ENCODE measurements at places on chromosomes 3 and 15.

DNA sequence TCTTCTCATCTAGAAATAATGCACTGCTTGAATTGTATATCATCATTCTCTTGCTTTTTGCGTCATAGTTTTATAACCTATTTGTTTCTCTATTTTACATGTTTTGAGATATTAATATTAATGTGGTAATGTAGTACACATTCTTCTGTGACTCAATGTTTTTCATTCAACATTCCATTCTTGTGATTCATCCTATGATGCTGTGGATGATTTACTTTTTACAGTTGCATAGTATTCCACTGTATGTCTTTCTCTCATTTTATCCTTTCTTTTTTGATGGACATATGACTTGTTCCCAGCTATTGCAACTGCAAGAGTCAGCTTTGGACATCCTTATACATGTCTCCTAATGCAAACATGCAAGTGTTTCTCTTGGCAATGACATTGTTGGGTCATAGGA, 20.6 kb upstream of the VEPH1 start:
- DNase-seq, result no peak

DNA sequence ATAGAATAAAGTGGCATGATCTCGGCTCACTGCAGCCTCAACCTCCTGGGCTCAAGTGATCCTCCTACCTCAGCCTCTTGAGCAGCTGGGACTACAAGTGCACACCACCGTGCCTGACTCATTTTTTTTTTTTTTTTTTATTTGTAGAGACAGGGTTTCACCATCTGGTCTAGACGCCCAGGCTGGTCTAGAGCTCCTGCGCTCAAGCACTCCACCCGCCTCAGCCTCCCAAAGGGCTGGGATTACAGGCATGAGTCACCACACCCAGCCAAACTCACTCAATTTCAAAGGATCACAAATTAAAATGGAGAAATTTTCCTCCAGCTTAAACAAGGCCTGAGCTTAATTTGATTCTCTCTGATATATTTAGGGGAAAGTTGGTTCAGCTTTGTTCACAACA, 27.3 kb upstream of the NMB start:
- DNase-seq, result no peak

- DNase-seq, result no peak
These were observed 22.3 kb upstream of the LINGO1 start for GRCh38 chr15:77654975-77655374.

DNA sequence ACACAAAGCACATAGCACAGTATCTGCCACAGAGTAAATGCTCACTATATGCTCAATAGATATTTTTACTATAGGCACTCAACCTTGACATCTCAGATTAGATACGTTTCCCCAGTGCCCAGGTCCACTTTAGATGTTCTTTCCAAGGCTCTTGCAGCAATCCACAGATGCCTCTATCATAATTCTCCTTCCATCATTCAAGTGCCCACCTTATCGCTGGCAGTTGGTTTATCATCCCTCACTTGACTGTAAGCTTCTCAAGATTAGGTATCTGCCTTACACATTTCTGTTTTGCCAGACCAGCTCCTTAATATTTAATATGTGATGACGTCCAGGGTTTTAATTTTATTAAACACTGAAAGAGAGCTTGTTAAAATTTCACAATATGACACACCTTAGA, 8.6 kb downstream of the NCEH1 start:
- DNase-seq, result no peak

GRCh38 chr15:91469632-91470567, 369.8 kb downstream of the SV2B start:
- no peak for DNase-seq

GRCh38 chr3:157116017-157116416, 43.9 kb downstream of the CCNL1 start:
- no peak for DNase-seq
